Renal cortex interstitium (tissue), 15 donors: ENCODE measurements at places on chromosomes 3 and 15.

DNA sequence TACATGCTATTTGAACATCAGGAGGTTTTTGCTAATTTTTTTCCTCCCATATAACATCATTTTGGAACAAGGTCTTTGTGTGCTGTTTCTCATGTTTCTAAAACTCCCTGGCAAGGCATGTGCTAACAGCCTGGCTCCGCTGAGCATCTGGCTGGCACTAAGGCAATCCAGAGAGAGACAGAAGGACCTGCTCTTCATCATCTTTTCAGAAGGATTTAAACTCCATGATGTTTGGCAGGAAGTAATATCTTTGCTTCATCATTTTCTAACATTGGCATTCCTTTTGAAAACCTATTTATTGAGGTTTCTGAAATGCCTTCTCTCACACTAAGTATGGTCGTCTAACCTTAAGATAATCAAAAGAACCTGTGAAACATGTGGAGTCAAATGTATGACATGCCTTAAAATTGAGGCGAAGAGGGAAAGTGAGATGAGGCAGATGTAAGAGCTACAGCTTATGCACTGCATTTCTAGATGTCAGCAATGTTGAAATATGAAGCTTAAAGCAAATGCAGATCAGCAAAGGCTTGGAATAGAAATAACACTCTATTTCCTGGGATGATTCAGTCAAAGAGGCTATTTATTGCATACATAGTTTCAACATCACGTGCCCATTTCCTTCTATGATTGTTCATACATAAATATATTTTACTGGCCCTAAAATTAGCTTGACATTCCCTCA, 592.0 kb downstream of the ZNF385D start:
- DNase-seq: no peak

GRCh38 chr3:193884652-193885051, 251.3 kb upstream of the HES1 start:
- no peak for DNase-seq

- no peak for DNase-seq
Measured at GRCh38 chr15:71674354-71674753, 136.0 kb upstream of the NR2E3 start.

- DNase-seq: no peak
Measured at GRCh38 chr15:69660658-69661405, 208.2 kb downstream of the RPLP1 start.

DNA sequence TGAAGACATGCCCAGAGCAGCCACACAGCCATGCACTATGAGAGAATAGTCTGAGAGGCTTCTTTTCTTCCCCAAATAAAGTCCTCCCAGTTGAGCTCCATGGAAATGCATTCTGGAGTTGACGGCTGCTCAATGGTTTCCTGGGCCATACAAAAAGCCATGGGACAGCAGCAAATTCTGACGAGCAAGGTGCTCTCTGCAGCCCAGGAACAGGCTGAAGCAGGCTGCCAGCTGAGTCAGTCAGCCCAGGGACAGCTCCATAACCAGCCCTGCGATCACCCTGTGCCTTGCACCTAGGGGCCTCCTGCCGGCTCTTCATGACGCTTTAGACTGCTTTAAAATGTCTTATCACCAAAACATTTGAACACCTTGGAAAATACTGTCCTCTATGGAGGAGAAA, 256.3 kb upstream of the CHRNA7 start:
- no peak for DNase-seq

GRCh38 chr3:102105193-102105592, 255.9 kb downstream of the NFKBIZ start:
- no peak for DNase-seq
